Fibroblast of mammary gland (primary cell): ENCODE measurements at places on chromosomes 7 and 10.
A peak's percentile ranks its signal among the peaks of the same experiment; 100 is the strongest.

DNA sequence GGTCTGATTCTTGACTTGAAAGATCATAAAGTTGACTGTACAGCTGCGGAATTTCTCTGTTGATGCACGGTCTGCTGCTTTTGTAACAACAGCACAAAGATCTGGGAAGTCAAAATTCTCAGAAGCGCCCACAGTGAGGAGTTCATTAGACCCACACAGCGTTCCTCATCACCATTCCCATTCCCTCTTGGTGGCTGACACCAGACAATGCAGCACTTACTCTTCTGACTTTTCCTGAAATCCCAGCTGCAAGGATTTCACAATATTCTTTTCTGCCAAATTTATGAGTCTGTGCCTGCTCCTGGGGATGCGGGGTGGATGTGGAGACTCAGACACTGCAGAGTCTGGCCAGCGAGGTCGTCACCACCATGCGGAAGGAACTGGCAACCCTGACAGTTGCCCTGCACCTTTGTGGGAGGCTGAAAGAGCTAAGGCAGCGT is 233.9 kb downstream of the FANK1 start:
- DNase-seq: peak; percentile 82

- DNase-seq: no peak
These were observed 129.3 kb downstream of the ST7 start for GRCh38 chr7:117082647-117083046.

GRCh38 chr7:77570330-77571011 is 33.4 kb downstream of the PTPN12 start:
- peak; percentile 74 for DNase-seq

DNA sequence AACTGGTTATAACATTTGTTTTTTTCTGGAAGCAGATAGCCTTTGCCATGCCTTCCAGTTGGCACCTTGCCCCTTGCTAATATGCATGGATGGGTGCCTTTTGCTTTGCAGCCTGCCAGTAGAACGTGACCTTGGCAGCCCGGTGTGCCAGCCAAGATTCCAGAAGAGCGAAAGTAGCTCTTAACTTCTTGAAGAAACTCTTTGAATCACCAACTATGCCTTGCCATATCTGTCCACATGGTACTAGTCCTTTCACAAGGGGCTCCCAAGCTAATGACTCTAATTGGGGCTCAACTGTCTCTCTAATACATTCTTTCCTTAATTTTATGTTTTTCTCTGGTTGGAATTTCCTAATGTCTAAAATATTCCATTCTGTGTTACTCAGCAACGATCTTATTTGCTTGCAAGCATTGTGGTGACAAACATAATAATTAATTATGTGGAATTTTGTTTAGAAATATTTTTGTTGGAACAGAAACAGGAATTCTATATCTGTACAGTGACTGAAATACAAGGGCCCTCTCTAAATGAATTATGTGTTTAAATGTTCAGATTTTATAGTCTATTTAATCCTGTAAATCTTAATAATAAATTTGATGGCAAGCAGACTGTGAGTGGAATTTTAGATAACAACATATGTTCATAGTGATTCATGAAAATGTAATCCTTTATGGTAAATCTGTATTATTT is 45.8 kb downstream of the HDAC9 start:
- DNase-seq: peak; percentile 31

GRCh38 chr10:33073641-33074415 is 115.8 kb upstream of the ITGB1 start:
- DNase-seq: peak; percentile 74

DNA sequence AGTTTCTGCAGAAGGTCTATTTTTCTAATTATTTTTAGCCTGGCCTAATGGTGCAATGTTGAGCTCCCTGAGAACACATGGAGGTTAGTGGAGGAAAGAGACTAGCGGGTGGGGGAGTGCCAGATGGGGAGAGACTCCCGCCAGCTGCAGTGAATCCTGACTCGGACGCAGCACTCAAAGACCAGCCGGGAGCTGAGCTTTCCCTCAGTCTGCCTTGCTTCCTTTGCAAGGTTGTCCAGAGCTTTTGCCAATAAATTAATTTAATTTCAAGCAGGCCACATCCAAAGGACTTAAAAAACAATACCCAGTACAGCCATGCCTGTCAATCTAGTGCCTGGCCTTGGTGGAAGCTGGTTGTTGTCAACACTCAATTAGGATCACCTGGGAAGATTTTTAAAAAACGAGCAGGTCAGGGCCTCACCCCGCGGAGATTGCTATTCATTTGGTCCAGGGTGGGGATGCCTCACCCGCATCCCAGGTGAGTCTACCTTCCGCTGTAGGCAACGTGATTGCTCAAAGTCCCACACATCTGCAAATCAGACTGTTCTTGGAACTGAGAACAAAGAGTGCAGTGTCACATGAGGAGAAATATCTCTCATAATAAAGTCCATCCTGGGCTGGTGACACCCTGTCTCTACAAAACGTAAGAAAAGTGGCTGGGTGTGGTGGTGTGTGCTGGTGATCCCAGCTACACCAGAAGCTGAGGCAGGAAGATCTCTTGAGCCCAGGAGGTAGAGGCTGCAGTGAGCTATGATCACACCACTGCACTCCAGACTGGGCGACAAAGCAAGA is 4.0 kb downstream of the CLRN3 start:
- DNase-seq: no peak

- DNase-seq: no peak
These were observed 20.1 kb downstream of the UPP1 start for GRCh38 chr7:48108959-48109847.
